IPS-NIHi11 (cell line): ENCODE measurements at places on chromosomes 12 and 14.

DNA sequence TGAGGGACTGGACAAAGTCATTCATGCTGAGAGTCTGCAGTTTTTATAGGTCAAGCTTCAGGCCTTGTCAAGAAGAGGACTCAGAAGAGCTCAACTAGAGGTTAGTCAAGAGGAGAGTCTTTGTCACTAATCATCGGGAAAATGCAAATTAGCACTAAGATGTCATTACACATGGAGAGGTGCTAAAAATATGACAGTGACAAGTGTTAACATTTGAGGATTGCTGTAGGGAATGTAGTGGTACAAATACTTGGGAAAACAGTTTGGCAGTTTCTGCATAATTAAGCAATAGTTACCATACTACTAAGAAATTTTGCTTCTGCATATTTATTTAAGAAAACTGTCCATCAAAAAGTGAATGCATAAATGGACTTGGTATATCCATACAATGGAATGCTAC lies 60.9 kb upstream of the CSRP2 start:
- DNase-seq = no peak

DNA sequence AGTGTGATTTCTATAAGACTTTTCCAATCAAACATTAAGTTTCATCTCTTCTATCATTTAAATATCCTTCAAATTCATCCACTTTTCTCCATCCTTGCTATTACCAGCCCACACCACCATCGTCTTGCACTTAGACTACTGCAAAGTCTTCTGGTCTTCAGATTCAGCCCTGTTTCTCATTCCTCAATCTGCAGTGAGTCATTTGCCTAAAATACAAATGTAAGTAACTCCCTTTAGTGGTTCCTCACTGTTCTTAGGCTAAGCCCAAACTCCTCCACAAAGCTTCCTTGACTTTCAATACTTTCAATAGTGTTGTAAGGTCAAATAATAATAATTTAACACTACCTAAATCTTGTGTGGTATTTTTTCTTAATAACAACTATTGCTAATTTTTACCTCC lies 83.3 kb downstream of the PLEKHG7 start:
- no peak for DNase-seq

DNA sequence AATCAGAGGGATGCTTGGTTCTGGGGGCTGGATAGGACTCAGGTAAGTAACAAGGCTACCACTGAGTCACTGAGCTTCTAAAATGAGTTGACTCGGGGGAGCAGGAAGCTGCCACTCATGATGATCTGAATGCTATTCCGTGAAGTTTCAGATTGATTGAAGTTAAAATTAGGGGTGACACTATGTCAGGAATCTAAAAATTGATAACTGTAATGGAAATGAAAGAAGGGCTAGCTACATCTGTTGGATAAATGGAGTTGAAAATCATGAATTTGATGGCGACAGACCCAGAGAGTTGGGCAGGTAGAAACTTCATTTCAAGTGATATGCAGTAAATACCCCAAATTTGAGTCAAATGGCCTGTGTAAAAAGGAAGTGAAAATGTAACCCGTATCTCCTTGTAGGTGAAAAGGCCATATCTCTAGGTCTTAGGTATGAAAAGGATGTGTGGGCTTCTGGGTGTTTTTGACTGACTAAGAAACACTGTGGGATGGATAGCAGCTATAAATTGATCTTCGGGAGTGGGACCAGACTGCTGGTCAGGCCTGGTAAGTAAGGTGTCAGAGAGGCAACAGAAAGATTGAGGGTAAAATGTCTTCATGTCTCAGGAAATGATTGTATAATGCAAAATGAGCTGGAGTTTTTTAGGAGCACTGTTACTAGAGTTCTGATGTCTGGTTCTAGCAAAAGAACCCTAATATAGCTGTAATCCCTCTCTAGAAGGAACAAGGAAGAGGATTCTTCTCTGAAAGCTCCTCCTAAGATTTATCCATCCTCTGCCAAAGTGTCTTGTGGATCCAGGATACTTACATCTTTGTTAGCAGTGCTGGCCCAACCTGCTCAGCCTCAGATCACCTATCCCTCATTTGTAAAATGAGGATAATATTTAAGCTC lies 57.3 kb downstream of the DAD1 start:
- no peak for DNase-seq

DNA sequence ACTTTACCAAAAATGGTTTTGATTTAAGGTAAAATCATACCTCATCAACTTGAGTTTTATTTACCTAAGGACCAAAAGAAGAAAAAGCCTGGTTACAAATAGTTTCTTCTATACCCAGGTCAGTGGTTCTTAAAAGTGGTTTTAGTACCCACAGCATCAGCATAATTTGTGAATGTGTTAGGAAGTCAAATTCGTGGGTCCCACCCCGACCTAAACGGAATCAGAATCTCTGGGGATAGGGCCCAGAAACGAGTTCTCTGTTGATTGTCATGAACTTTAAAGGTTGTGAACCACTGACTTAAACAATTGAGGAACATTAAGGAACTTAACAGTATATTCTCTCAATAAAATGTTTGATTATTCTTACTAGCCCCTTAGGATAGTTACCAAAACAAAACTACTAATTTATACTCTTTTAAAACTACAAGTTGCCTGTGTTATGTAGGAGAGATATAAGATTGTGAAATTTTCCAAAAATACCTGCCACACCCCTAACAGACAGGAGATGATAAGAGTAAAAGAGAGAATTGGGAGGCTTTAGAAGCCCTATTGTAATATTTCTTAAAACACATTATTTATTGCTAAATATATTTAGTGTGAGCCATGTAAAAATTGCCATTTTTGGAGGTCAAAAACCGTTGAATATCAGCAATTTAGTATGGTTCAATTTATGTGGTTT lies 669 bp upstream of the SLC25A21 start:
- no peak for DNase-seq

DNA sequence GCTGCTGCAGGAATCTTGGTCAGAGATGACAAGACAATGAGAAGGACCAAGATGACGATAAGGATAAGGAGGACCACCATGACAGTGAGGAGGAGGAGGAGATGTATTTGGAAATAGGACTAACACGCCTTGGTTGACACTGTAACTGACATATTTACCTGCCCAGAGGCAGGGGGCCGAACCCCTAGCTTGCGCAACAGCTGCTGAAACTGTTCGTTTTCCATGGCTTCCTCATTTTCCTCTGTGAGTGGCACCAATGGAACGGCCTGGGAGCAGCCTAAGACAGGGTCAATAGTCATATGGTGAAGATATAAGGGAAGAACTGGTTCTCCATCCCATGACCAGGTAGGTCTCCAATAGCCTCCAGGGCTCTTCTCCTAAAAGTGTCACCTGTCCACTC lies 28.8 kb downstream of the TIMELESS start:
- no peak for DNase-seq
